Right ventricle myocardium inferior (tissue), 1 donor: ENCODE measurements at places on chromosomes 5 and 9. TPM values are rescaled to one million over a fixed set of nuclear protein-coding genes. Genes with fewer than 3 reads are reported as not detected.

DNA sequence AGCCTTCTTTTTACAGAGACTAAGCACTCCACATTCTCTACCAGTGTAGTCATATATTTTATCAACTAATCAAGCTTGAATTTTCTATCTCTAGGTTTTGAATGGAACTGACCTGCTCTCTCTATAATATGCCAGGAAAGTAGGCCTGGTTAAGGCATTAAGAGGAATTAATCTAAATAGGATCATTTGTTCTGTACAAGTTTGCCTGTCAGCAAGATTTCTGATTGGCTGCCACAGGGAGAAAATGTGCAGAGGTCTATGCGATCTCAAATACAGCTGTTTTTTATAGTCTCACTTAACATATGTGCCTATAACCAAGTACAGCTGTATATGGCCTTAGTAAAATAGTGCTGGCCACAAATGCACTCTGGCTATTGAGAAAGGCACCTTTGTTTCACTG, 418.8 kb downstream of the KDM4C start:
- no peak for DNase-seq

DNA sequence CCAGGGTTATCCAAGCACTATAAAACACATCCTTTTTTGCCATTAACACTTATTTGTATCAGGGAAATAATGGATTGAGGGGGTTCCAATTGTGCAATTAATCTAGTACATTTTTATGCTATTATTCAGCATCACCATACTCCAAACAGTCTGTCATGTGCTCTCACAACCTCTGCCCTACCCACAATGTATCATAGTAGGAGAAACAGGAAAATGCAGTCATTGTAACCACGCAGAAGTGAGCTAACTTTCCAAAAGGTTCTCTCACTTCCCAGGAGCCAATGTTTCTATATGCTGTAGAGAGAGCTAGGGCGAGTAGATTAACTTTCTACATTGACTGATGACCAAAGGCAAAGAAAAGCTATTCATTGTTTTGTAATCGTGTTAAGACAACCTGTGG, 29.8 kb downstream of the DAB2 start:
- DNase-seq = no peak

DNA sequence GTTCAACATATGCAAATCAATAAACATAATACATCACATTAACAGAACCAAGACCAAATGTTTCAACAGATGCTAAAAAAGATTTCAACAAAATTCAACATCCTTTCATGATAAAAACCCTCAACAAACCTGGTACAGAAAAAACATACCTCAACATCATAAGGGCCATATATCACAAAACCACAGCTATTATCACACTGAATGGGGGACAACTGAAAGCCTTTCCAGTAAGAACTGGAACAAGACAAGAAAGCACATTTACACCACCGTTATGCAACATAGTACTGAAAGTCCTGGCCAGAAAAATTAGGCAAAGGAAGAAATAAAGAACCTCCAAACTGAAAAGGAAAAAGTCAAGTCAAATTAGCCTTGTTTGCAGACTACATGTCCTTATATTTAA, 93.6 kb downstream of the DTWD2 start:
- DNase-seq = no peak

GRCh38 chr9:137077010-137077747, at the start of gene UAP1L1:
Gene UAP1L1, plus strand, starts transcription at chr9:137077517. Its CDS starts 16 bp downstream, at chr9:137077533.
- peak; percentile 91 for DNase-seq

GRCh38 chr5:164098979-164099378, 593.6 kb downstream of the MAT2B start:
- no peak for DNase-seq

- DNase-seq = no peak
Observed at GRCh38 chr9:109830545-109830944, 50.5 kb downstream of the PALM2AKAP2 start.

GRCh38 chr5:150152636-150153462, 2.8 kb downstream of the PDGFRB start:
- peak; percentile 54 for DNase-seq

The GAS1 gene
- total RNA-seq = 22.3 TPM

The SOX30 gene
- 0.19 TPM for total RNA-seq

The PDE8B gene
- total RNA-seq = 1.0 TPM

The PCDHGB3 gene
- 7.3 TPM for total RNA-seq

The LCN9 gene
- not detected for total RNA-seq
